ENCODE measurements at places on chromosomes 12 and 14. TPM values are rescaled to one million over a fixed set of nuclear protein-coding genes. Genes with fewer than 3 reads are reported as not detected.

GRCh38 chr12:124385219-124385969, 90.5 kb downstream of the RFLNA start:
- DNase-seq: no peak

The RNF31 gene
- 89.7 TPM for total RNA-seq

The PLEK2 gene
- 1.3 TPM for total RNA-seq

The RFX4 gene
- total RNA-seq: not detected

- no peak for DNase-seq
These were observed 47.9 kb downstream of the NEUROD4 start for GRCh38 chr12:55067701-55068100.
